T-helper 1 cell (primary cell): ENCODE measurements at places on chromosomes 5 and 9.
A peak's percentile ranks its signal among the peaks of the same experiment; 100 is the strongest.

DNA sequence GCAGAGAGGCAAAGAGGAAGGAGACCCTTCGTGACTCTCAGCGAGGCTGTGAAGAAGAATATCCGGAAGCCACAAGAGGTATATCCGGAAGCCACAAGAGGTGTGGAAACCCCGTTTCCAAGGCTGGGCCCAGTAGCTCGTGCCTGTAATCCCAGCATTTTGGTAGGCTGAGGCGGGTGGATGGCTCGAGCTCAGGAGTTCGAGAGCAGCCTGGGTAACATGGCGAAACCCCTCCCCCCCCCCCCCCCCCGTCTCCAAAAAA lies 612 bp upstream of the BBLN start:
- peak; percentile 53 for DNase-seq

GRCh38 chr9:71670121-71670520 lies 98.2 kb downstream of the CEMIP2 start:
- DNase-seq, result no peak

GRCh38 chr9:104374711-104375110 lies 129.4 kb upstream of the OR13F1 start:
- DNase-seq, result no peak

- no peak for DNase-seq
Observed at GRCh38 chr9:97578846-97579245, 54.3 kb downstream of the TSTD2 start.

DNA sequence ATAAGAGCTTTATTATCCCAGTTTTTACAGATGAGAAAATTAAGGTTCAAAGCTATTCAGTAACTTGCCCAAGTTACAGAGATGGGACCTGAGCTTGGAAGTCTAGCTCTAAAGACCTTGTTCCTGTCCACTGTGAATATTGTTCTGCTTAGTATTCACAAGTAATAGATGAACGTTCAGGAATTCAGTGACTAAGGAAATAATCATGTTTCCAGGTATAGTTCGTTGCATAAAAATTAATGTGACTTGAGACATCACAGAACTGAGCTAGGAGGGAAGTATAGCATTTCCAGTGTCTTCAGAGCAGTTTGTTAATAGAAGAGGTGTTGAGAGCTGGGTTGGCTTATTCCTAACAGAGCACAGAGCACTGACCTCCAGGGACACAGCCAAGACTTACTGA lies 136.1 kb downstream of the FGF1 start:
- no peak for DNase-seq

GRCh38 chr5:166401391-166401790 lies 1890.1 kb upstream of the WWC1 start:
- DNase-seq, result no peak

GRCh38 chr5:159547466-159548195 lies 217.3 kb upstream of the IL12B start:
- no peak for DNase-seq

DNA sequence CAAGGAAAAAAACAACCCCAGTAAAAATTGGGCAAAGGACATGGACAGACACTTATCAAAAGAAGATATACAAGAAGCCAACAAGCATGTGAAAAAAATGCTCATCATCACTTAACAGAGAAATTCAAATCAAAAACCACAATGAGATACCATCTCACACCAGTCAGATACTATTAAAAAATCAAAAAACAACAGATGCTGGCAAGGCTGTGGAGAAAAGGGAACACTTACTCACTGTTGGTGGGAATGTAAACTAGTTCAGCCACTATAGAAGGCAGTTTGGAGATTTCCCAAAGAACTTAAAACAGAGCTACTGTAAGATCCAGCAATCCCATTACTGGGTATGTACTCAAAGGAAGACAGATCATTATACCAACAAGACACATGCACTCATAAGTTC lies 157.4 kb downstream of the EDIL3 start:
- no peak for DNase-seq

GRCh38 chr5:159576902-159577301 lies 246.6 kb upstream of the IL12B start:
- DNase-seq, result no peak

DNA sequence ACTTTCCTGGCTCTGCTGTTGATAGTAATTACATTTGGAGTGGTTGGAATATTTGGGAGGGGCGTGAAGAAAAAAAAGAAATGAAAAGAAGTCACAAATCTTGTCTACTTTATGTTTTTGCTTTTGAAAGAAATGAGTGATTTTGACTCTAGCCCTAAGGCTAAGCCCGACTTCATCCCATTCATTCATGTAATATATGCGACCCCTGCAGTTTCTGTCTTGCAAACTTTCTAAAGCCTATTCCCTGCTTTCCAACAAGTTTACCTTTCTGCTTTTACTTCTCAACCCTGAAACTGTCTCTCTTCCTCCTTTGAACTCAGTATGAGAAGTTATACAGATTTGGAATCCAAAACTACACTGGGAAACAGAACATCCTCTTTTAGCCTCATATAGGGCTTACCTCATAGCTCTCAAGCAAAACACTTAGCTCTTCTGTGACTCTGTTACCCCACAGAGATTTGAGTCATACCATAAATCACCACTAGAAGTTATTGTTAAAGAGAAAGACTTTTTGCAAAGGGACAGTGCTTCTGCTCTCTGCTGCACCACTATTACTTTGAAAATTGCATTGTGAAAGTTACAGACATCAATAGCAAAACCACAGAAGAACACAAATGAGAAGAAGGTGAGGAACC lies 1.6 kb downstream of the CFAP95 start:
- no peak for DNase-seq

DNA sequence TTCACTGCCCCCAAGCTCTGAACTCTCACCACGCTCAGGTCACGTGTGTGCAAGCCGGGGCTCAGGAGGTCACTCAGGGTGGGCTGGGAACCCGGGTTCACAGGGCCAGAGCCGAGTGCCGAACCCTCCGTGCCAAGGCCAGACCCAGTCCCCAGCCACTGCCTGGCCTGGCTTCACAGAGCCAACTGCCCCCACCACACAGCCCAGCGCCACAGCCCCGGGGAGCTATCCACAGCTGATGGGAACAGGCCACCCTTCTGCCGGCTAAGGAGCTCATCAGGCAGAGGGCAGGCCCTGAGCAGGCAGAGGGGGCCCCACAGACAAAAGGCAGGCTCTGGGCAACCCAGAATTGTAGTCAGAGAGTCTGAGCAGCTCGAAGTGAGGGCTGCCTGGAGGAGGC lies 117.0 kb downstream of the VAV2 start:
- no peak for DNase-seq

- DNase-seq, result no peak
Observed at GRCh38 chr5:116563736-116564308, 10.8 kb downstream of the SEMA6A start.

GRCh38 chr9:128494108-128494745 lies 10.3 kb upstream of the GLE1 start:
- DNase-seq, result no peak

- DNase-seq, result no peak
Observed at GRCh38 chr9:71761938-71762353, 6.4 kb downstream of the CEMIP2 start.

- DNase-seq, result no peak
Observed at GRCh38 chr9:88874391-88874790, 116.9 kb upstream of the S1PR3 start.

- no peak for DNase-seq
Observed at GRCh38 chr5:11323761-11324160, 562.7 kb upstream of the DAP start.

- no peak for DNase-seq
Observed at GRCh38 chr5:64612344-64612961, 77.8 kb upstream of the SHISAL2B start.

- no peak for DNase-seq
Observed at GRCh38 chr9:76444322-76444929, 14.6 kb upstream of the GCNT1 start.

- no peak for DNase-seq
Observed at GRCh38 chr5:131751506-131751905, 45.3 kb downstream of the FNIP1 start.

GRCh38 chr9:4933177-4933576 lies 51.9 kb upstream of the JAK2 start:
- no peak for DNase-seq

DNA sequence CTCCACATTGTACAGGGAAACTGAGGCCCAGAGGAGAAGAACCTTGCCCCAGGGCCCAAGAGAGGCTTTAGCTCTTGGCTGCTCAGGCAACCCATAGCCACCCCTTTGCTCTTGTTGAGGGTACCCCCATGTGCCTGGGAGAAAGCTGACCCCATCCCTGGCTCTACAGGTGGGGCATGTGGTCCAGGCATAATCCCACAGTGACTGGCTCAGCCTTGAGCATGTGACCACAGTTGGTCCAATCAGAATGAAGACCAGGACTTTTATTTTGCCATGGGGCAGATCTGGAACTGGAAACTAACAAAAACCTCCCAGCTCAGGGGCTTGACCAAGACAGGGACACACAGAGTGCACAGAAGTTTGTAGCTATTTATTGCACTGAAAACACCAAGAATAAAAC lies 29.3 kb downstream of the SLC6A7 start:
- no peak for DNase-seq

GRCh38 chr5:169906745-169907649 lies 73.3 kb downstream of the INSYN2B start:
- DNase-seq, result no peak

- DNase-seq, result peak; percentile 64
Observed at GRCh38 chr5:132074772-132075718, 1.5 kb downstream of the CSF2 start.

- peak; percentile 44 for DNase-seq
Observed at GRCh38 chr9:134407121-134407779, 81.0 kb downstream of the RXRA start.

DNA sequence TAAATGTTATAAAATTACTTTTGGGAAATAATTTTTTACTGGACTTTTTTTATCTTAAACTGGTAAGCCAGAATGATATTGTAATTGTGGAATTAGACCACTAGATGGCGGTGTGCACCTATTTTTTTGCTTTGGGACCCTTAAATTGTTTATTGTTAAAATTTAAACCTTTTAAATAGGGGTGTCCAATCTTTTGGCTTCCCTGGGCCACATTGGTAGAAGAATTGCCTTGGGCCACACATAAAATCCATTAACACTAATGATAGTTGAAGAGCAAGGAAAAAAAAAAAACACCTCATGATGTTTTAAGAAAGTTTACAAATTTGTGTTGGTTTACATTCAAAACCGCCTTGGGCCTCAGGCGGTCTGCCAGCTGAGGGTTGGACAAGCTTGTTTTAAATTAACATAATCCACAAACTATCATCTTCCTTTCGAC lies 28.4 kb upstream of the GADD45G start:
- no peak for DNase-seq

- no peak for DNase-seq
Observed at GRCh38 chr9:17876687-17877086, 297.8 kb downstream of the SH3GL2 start.

DNA sequence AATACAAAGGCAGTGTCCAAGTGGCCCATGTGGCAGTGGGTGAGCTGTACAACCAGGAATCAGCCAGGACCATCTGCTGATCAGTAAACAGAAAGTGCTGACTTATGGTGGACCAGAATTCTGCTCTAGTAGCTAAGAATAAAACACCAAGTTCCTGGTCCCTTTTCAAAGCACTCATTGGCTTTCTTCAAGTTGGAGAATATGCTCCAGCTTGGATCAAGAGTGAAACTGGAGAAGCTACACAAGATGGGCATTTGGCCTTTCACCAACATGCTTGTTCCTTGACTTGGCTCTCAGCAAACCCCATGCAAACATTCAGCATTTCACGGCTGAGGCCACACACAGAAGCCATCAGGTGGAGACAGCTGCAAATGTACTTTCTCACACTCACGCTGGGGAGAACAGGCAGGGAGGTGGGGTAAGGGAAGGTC lies 32.1 kb downstream of the MARCHF3 start:
- no peak for DNase-seq

DNA sequence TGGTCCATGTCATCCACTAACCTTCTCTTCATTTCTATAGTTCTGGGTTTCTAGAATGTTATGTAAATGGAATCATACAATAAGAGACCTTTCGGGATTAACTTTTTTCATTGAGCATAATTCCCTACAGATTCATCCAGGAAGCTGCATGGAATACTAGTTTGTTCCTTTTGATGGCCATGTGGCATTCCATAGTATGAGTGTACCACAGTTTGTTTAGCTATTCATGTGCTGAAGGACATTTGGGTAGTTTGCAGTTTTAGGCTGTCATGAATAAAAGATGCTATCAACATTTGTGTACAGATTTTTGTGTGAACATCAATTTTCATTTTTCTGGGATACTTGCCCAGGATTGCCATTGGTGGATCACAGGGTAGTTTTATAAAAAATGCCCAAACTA lies 6.8 kb upstream of the SPTLC1 start:
- no peak for DNase-seq

GRCh38 chr5:107646418-107646817 lies 24.3 kb downstream of the EFNA5 start:
- no peak for DNase-seq

- no peak for DNase-seq
Observed at GRCh38 chr5:30401479-30402058, 791.9 kb upstream of the CDH6 start.

GRCh38 chr9:83199240-83199639 lies 136.3 kb upstream of the RASEF start:
- no peak for DNase-seq

DNA sequence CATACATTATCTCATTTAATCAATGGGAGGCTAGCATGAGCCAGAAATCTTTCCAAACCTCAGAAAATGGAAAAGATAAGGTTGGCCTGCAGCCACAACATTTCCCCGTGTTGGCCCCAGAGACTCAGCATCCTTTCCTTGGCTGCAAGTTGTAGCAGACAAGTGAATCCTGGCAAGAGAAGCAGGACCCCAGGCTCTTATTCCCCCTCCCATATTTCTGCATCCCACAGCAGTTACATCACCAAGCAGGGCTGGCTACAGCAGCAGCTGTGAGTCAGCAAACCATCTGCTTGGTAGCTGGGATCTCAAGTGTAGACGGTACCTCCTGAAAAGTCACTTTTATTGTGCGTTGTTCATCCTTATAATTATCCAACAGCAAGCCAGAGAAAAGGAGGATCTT lies 212.4 kb downstream of the GNA14 start:
- DNase-seq, result no peak

GRCh38 chr9:69171049-69171448 lies 3.0 kb upstream of the TJP2 start:
- DNase-seq, result no peak

- no peak for DNase-seq
Observed at GRCh38 chr5:142780871-142781270, 10.7 kb downstream of the ARHGAP26 start.
